ENCODE measurements at places on chromosomes 12 and 14.

- no peak for DNase-seq
These were observed 101.7 kb downstream of the ZFP36L1 start for GRCh38 chr14:68691031-68691791.

- DNase-seq = no peak
These were observed 188.8 kb downstream of the ESRRB start for GRCh38 chr14:76564471-76565422.

GRCh38 chr14:81485372-81485771 lies 48.3 kb downstream of the SEL1L start:
- no peak for DNase-seq

GRCh38 chr12:102726686-102727085 lies 190.4 kb downstream of the PAH start:
- DNase-seq = no peak

DNA sequence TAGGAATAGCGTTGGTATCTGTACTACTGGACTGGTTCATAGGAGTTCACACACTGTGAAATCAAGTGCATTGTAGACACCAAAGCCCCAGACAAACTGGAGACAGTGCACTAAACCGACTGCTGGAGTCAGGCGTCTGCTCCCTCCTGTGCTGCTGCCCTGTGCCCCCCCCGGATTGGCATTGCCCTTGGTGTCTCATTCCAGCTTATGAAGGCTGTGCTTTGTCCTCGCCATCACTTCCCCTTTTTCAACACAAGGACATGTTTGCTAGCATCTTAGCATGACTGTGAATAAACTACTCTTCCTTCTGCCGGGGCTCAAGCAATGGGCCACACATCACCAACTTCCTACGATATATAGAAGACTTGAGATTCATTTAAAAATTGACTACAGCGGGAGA lies 84.0 kb downstream of the TMCC3 start:
- no peak for DNase-seq

GRCh38 chr14:103836976-103837725 lies 10.2 kb downstream of the PPP1R13B start:
- DNase-seq = no peak

DNA sequence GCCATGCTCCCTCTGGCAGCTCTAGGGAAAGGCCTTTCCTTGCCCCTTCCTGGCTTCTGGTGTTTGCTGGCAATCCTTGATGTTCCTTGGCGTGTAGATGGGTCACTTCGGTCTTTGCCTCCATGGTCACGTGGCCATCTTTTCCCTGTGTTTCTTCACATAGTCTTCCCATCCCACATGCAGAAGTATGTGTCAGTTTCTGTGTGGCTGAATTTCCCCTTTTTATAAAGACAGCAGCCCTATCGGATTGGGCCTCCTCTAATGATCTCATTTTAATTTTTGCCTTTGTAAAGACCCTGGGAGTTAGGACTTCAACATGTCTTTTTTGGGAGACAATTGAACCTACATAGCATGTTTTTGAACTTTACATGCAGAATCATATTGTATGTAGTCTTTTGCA lies 107.2 kb upstream of the FGD4 start:
- DNase-seq = no peak

DNA sequence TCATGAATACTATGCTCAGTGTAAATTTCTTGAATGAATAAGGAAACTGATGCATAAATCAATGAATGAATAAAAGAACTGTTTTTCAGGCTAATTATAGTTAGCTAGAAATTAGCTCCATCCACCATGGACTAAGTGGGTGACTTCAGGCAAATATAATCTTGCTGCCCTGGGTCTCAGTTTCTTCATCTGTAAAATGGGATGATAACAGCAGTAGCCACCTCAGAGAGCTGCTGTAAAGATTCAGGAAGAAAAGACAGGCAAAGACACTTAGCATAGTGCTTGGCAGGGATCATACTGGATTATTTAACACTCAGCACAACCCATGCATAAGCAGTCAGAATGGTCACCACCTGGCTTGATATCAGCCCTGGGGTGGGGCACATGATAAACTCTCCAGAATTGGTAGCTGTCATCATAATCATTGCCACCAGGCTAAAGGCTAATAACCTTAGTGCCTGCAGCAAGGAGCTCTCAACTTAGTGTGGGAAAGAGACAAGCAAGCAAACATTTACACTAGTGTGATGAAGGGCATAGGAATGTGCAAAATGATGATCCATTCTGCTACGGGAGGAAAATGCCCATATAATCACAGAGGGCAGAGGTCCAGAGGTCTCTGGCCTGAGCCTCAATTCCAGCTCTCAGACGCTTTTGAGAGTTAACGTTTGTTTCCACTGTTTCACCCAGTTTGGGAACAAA lies 234.7 kb upstream of the TBX3 start:
- no peak for DNase-seq

- no peak for DNase-seq
These were observed 14.8 kb upstream of the NFYB start for GRCh38 chr12:104152685-104153241.

GRCh38 chr12:131600160-131600532 lies 110.7 kb upstream of the SFSWAP start:
- DNase-seq = no peak

DNA sequence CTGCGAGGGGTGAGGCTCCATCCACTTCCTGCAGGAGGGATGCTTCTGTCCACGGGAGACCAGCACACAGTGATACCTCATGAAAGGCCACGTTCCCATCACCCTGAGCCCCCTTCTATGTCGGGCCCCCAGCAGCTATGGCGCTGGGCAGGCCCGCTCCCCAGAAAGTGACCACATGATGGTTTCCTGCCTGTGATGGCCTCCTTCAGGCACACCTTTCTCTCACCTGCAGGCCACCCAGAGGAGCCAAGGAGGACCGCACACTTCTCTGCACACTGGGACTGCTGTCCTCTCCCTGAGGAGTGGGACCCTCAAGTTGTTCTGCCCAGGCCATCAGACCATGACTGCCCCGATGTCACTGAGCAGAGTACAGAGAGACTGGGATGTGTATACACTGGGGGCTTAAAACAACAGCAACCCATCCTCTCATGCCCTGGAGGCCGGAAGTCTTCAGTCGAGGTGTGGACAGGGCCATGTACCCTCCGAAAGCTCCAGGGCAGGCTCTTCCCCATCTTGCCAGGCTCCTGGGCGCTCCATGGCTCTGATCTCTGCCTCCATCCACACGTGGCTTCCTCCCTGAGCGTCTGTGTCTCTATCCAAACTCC lies 158.9 kb downstream of the PIWIL1 start:
- DNase-seq = no peak

DNA sequence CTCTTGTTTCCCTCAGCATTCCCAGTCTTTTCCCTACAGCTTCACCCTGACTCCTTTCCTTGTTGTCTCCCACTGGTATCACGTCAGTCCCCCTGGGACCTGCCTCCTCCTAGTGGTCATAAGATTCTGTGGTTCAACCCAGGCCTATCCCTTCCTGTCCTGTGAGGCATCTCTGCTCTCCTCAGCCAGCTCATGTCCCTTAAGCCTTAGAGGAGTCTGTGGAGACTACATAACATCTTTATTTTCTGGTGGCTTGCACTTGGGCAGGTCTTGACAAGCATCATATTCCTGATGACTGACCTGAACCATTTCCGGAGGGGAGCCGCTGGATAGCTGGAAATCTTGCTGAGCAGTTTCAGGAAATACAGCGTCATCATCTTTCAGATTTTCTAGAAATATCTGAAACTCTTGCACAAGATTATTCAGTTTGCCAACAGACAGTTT lies 688 bp downstream of the C12orf71 start:
- no peak for DNase-seq

GRCh38 chr14:97046967-97047366 lies 249.8 kb downstream of the VRK1 start:
- no peak for DNase-seq

- no peak for DNase-seq
These were observed 366.2 kb upstream of the KITLG start for GRCh38 chr12:88946372-88946997.

GRCh38 chr14:93974833-93975232 lies 1.5 kb downstream of the ASB2 start:
- DNase-seq = no peak

- DNase-seq = no peak
These were observed 38.2 kb downstream of the ZFYVE21 start for GRCh38 chr14:103753774-103754173.

DNA sequence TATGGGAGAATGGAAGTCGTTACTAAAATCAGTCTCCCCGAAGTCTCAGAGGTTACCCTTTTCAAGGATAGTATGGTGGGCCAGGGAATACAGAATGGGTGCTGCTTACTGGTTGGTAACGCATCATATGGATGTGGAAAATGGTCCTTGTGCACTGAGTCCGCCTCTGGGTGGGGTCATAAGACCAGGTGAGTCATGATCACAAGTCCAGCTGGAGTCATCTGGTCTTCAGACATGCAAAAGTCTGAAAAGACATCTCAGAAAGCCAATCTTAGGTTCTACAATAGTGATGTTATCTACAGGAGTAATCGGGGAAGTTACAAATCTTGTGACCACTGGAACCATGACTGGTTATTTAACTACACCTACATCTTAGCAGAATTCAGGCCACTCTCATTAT lies 71.9 kb upstream of the TCL1B start:
- DNase-seq = no peak

DNA sequence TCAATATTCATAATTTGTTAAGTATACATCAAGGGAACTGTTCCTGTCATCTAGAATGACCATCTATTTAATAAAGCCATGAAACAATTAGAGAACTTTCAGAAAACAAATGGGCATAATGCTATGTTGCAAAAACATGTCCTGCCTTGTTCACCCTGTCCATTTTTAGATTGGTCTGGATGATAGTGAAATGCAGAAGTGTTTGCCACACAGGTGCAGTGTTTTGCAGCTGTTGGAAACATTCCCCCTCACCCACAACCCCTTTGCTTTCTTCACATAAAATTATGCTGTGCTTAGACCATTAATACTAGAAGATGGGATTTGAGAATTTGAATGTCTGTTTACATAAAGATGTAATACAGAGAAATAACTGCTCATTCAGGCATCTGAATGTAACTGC lies 36.5 kb downstream of the LEMD3 start:
- DNase-seq = no peak

DNA sequence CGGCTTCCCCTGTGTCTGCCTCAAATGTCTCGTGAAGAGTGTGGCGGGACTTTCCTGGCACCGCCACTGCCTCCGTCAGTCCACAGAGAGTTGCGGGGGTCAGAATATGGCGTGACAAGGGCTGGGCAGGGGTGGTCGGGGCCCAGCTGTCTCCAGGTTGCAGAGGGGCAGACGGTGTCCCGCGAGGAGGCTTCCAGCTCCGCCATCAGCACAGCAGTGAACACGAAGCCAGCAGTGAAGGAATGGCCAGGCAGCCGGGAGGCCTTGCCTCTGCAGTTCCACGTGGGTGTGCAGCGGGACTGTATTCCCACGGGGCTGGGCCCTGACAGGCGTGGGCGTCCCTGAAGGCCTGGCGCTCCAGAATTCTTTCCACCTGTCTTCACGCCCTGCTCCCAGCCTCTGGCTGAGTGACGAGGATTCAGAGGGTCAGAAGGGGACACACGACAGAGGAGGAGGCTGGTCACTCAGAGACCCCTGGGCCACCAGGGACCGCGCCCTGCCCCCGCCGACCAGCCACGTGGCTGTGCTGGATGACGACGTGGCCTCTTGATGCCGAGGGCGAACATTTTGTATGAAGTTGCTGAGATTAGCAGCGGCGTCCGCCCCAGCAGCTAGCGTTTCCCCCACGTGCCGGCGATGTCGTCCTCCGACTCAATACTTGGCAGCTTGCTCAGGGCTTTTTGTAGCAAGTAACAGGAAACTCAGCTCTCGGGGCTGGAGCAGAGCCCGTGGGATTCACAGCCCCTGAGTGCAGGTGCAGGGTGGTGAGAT lies 25.0 kb upstream of the GALNT9 start:
- DNase-seq = no peak

DNA sequence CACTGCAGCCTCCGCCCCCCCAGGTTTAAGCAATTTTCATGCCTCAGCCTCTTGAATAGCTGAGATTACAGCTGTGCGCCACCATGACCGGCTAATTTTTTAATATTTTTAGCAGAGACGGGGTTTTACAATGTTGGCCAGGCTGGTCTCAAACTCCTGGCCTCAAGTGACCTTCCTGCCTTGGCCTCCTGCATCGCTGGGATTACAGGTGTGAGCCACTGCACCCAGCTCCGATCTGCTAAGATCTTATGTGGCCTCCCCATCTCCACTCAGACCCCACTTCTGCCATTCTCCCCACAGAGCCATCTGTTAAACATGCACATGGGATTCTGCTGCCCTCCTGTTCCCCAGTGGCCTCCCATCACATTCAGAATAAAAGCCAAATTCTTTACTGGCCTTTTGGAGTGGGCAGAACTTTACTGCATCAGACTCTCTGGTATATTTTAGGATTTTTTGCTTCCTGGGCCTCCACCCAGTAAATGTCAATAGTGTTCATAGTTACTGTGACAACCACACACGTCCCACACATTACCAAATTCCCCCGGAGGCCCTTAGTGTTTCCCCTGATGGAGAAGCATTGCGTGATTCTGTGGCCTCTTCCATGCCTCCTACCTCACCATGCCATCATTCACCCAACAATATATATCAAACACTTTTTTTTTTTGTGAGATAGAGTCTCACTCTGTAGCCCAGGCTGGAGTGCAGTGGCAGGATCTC lies 96.3 kb downstream of the PTPN11 start:
- DNase-seq = no peak

GRCh38 chr14:89678768-89679167 lies 261.7 kb upstream of the FOXN3 start:
- no peak for DNase-seq

DNA sequence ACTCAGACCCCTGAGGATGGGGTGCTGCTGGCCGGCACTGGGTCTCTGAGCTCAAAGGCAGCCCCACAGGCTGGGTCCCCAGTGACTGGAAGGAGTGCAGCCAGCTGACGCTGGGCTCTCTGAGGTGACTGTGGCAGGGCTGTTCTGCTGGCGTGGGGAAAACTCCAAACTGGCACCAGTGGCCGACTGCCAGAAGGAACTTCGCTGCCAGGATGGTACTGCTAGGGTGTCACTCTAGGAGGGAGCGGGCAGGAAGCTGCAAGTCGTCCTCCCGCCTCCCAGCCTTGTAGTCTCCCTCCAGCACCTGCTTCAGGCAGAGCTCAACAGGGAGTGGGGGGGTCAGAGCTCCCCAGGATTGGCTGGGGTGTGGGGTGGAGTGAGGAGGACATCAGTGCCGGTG lies 41.3 kb downstream of the CDC42BPB start:
- no peak for DNase-seq

GRCh38 chr14:63438065-63438757 lies 105.0 kb downstream of the PPP2R5E start:
- no peak for DNase-seq

DNA sequence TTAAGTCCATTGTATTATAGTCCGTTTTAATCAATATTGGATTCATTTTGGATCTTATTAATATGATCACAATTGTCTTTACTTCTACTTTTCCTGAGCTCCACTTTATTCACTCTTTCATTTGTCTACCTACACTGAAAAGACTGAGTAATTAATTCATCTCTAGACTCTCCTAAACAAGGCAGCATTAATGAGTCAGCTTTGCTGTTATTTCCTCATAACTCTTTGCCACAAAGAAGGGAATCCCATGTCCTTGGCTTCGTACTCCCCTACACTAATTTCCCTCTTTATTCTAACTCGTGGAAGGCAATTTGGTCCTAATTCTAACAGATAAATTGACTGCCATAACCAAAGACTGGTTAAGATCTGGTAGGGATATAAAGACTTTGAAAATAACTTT lies 91.9 kb downstream of the ARMH4 start:
- DNase-seq = no peak

GRCh38 chr12:46145881-46146280 lies 123.0 kb downstream of the SLC38A1 start:
- no peak for DNase-seq

GRCh38 chr14:95585953-95586620 lies 51.2 kb downstream of the GLRX5 start:
- no peak for DNase-seq

- no peak for DNase-seq
These were observed 42.4 kb upstream of the CCDC196 start for GRCh38 chr14:66443785-66444184.

- no peak for DNase-seq
These were observed 795.2 kb downstream of the SLC16A7 start for GRCh38 chr12:60391051-60391450.

Measured in stimulated activated CD8-positive, alpha-beta memory T cell treated with anti-CD3 and anti-CD28 coated beads, Interleukin-2, amount 100 ng/mL, for 48 hours (primary cell).